Neural crest cell (in vitro differentiated cells): ENCODE measurements at places on chromosomes 5 and 9. TPM values are rescaled to one million over a fixed set of nuclear protein-coding genes. Genes with fewer than 3 reads are reported as not detected.

Gene SEC61B
- total RNA-seq: 129 and 135 TPM in 2 replicates

DNA sequence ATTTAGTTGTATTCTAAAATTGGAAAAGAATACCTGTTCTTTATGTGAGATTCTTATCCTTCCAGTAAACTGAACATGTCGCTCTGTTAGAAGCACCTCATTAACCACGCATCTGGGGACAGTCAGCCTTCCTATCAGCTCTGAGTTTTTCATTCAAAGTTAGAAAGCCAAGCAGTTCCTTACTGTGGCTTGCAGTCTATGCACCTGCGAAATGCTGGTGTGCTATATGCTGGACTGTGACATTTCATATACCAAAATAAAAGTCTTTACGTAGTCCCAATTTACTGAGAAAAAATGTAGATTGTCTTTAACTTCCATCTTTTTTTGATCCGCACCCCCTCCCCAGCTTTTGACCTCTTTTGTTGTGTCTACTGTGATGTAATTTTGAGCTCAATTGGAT is 4.3 kb downstream of the ANP32B start:
- DNase-seq: no peak

- no peak for DNase-seq
Observed at GRCh38 chr5:145969714-145970092, 33.3 kb downstream of the SH3RF2 start.

DNA sequence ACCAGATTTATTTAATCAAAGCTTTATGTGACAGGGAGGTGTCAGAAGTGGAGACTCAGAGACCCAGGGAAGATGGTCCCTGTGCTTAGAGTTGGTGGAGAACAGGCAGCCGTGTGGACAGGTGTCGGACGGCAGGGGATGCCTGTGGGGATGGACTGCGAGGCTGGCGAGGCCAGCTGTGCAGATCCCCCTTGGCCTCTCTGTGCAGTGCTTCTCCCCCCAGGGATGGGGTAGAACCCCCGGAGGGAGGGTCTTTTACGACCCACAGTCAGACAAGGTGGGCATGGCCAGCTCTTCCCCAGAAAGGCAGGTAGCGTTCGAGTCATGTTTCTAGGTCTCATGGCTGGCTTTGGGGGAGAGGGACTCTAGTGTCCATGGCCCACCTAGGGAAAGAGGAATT is 4.7 kb upstream of the SLC2A6 start:
- DNase-seq: no peak
